Psoas muscle (tissue), 8 donors: ENCODE measurements at places on chromosomes 3 and 15. TPM values are rescaled to one million over a fixed set of nuclear protein-coding genes. Genes with fewer than 3 reads are reported as not detected.

GJD2 gene
- not detected for total RNA-seq

- peaks cover 64% of the 10 kb centered on the region for H3K36me3 ChIP-seq
- no peak overlapping the region for H3K4me3 ChIP-seq
- peaks cover 2% of the 10 kb centered on the region for H3K27me3 ChIP-seq
Measured at GRCh38 chr15:88900309-88900981, 5.1 kb upstream of the HAPLN3 start.

GRCh38 chr3:164498917-164499316 lies 579.4 kb downstream of the SI start:
- H3K4me3 ChIP-seq = no peak overlapping the region
- DNase-seq = no peak
- no peaks in the 10 kb centered on the region for H3K36me3 ChIP-seq
- no peaks in the 10 kb centered on the region for H3K4me1 ChIP-seq
- H3K27me3 ChIP-seq = no peaks in the 10 kb centered on the region
- no peak overlapping the region for H3K27ac ChIP-seq

GRCh38 chr3:74281705-74282104 lies 332.8 kb downstream of the CNTN3 start:
- H3K36me3 ChIP-seq = no peaks in the 10 kb centered on the region
- H3K4me3 ChIP-seq = no peak overlapping the region
- DNase-seq = no peak
- no peaks in the 10 kb centered on the region for H3K27me3 ChIP-seq
- H3K4me1 ChIP-seq = no peaks in the 10 kb centered on the region
- H3K27ac ChIP-seq = no peak overlapping the region
